MV-4-11 (cell line): ENCODE measurements at places on chromosomes 6 and 20.

DNA sequence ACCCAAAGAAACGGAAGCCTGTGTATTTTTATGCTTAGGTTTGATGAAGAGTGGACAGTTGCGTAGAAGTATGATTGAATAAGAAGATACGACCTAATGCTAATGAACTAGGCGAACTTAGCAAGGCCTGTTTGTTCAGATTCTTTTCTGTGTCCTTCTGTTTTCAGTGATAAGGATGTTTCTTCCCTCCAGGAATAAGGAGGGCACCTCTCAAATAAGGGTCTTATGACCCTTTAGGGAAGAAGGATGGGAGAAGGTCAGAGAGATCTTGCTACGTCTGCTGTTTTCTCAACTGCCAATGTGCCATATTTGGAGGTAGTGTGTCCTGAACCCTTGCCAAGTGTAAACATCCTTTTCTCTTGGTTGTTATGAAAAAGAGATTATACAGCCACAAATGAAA lies 524.8 kb downstream of the UTRN start:
- no peak for DNase-seq

DNA sequence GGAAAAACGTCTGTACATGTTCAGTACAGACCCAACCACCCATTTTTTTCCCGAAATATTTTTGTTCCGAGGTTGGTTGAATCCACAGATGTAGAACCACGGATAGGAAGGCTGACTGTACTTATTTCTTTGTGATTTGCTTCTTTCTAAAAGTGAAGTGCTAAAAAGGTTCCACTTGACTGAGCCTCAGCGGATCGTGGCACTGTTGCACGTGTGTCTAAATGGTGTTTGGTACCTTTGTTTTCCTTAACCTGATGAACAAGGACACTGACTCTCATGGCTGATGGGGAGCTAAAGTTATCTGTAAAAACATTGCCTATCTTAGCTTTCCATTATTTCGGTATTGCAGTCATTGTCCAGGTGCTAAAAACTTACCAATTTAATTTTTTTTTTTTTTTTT lies 6.2 kb downstream of the BPHL start:
- no peak for DNase-seq

DNA sequence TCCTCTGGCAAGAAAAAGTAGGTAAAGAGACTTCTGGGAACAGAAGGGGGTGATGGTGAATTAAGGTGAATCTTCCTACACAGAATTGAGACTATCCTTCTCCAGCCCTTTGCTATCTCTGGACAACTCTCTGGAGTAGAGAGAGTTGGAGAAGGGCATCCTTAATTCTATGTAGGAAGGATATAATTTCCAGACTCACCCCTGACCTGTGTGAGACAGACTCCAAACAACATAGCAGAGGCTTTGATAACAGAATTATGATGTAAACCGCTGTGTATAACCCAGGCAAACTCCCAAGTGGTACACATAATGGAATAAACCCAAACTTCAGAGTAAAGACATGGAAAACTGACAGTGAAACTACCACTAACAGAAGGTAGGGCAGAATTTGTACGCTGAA lies 186.5 kb downstream of the MEI4 start:
- DNase-seq, result no peak

DNA sequence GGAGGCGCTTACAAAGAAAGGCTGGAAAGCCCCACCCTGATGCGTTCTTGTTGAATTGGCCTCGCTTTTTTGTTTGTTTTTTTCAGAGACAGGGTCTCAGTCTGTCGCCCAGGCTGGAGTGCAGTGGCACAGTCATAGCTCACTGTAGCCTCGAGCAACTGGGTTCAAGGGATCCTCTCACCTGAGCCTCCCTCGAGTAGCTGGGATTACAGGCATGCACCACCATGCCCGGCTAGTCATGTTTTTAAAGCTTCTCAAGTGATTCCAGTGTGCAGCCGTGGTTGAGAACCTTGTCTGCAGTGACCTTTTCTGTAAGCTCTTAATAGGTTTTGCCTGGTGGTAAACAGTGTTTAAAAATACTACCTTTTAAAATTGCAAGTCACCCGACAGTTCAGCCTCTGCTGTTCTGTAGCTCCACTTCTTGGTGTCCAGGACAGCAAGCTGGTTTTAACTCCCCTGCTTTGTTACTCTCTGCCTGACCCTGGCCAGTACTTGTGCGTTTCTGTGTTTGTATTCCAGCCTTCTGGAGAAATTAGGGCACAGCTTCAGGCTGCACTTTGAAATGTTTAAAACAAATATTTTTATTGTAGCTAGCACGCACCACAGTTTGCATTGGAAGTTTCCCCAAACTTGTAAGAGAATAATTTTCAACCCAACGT lies 54.4 kb downstream of the KDM1B start:
- no peak for DNase-seq

GRCh38 chr6:142857796-142858555 lies 87.0 kb downstream of the HIVEP2 start:
- DNase-seq, result no peak

DNA sequence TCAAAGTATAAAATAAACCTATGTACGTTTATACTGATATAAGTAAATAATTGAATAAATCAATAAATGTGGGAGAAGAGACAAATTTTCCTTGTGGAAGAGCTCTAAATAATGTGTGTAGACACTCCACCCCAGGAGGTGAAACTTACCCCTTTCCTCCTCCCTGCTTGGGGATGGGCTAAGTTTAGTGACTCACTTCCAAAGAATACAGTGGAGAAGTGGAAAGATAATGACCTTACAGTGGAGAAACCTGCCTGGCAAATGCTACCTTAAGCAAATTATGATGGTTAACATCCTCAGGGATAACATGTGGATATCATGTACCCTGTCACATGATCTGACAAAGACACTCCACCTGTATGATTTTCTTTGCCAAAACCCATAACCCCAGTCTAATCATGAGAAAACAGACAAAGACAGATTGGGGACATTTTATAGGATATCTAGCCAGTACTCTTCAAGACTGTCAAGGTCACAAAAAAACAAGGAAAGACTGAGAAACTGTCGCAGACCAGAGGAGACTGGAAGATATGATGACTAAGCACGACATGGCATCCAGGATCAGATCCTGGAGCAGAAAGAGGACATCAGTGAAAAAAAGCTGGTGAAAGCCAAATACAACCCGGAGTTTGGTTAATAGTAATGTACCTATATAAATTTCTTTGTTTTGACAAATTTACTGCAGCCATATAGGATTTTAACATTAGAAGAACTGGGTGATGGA lies 195.5 kb upstream of the PRDM1 start:
- no peak for DNase-seq

GRCh38 chr6:44386929-44387345 lies 569 bp upstream of the CDC5L start:
- DNase-seq, result peak; percentile 28

GRCh38 chr20:59598625-59599310 lies 5.6 kb upstream of the PHACTR3 start:
- DNase-seq, result peak; percentile 4
